Epithelial cell of prostate (primary cell): ENCODE measurements at places on chromosomes 7 and 10.

GRCh38 chr10:9579110-9579705 is 1438.5 kb upstream of the CELF2 start:
- no peak for DNase-seq

- DNase-seq: no peak
Observed at GRCh38 chr7:155490697-155491628, 33.0 kb downstream of the EN2 start.

DNA sequence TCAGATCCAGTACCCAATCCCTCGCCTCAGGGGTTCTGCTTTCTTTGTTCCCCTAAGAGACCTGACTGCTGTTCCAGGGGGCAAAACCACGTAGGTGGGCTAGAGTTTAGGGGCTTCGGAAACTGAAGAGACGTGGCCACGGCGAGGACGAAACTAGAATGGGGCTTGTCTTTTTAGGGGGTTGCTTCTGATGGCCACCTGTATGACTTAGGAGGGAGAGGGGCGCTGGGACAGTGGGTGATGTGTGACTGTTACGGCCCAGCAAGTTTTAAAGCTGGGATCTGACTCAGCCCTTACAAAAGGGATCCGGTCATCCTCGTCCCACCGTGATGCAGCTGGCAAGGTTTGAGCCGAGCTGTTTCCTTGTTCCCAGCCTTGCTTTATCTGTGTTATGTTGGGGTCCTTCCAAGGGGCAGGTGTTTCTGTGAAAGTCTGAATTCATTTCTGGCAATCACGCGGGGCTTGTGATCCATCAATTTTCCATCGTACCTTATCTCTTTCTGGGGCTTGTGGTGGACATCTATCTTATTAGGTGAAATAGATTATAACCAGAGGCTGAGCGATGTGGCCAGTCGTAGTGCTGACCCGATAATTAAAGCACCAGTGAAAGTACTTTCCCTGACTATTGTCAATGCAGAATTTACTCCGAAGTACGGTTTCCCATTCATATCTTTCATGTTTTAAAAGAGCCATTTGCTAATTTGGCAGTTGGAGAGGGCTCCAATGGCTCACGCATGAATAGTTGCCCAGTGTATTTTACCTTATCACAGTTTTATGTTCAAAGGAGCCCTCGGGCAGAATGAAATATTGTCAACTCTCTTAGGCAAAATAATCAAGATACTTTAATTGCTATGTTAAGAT is 830 bp downstream of the MET start:
- no peak for DNase-seq

- no peak for DNase-seq
Observed at GRCh38 chr7:69670701-69671100, 72.4 kb downstream of the AUTS2 start.

DNA sequence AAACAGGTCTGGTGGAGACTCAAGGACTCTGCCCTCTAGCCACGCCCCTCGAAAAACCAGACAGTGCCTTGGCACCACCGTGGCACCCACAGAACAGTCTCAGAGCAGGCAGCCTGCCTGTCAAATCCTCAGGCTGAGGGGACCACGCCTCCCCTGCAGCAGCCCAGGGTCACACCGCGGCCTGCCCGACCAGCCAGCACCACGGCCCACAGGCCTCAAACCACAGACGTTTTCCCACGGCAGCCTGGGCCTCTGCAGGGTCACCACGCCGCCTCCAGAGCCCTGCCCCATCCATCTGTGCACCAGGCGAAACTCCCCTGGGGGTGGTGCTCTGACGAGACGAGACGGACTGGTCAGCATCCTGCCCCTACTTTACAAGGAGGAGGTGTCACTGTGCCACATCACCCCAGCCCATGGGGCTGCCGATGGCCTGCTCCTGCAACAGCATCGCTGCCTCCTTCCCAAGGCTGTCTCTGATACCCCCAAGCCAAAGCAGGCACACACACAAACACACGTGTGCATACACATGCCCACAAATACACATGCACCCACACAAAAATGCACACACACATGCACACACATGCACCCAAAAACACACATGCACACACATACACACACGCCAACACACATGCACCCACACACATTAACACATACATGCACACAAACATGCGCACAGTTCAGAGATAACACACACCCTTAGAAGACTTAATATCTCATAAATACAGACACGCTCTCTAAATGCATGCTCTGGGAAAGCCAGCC is 24.6 kb downstream of the PAPOLB start:
- no peak for DNase-seq

GRCh38 chr10:75396631-75397495 is 4.7 kb downstream of the ZNF503 start:
- DNase-seq: no peak

GRCh38 chr10:93799155-93799708 is 41.5 kb downstream of the LGI1 start:
- DNase-seq: no peak

GRCh38 chr10:8513155-8514147 is 459.0 kb downstream of the GATA3 start:
- no peak for DNase-seq

GRCh38 chr7:7122033-7122478 is 60.3 kb upstream of the C1GALT1 start:
- DNase-seq: no peak

DNA sequence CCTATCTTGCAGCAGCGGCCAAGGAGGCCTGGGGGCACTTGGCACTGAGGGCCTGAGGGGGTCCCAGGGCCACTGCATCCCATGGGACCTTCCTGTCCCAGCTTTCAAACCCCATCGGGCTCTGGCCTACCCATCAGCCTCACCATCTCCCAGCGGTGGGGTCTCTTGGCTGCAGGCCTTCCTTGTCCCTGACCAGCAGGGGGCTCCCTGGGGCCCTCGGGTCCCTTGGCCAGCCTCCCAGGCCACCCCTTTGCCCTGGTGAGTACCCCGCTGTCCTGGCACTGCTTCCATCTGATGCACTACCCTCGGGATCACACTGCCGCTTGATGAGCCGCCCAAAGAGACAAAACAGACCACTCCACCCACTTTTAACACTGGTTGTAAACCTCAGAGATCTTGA is 43.5 kb downstream of the YKT6 start:
- no peak for DNase-seq

- DNase-seq: no peak
Observed at GRCh38 chr10:30902621-30903396, 128.9 kb downstream of the ZNF438 start.

DNA sequence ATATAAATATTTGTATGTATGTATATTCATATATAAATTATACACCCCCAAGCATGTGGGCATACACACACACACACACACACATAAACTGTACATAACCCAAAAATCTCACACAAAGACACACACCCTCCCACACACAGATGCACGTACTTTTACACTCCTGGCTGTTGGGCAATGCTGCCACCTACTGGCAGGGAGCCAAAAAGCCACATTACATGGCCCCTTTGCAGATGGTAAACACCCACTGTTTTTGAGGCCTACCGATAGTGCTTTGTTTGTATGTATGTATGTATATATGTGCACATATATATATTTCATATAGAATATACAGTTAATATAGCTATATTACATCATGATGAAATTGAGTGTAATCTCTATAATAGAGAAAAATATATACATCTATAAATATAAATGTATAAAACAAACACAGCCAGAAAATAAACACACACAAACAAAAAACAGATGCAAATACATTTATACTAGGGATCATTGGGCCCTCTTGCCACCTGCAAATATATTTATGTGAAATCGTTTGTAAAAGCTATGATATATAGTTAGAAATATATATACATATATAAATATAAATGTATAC is 120.1 kb upstream of the ACBD5 start:
- DNase-seq: no peak

DNA sequence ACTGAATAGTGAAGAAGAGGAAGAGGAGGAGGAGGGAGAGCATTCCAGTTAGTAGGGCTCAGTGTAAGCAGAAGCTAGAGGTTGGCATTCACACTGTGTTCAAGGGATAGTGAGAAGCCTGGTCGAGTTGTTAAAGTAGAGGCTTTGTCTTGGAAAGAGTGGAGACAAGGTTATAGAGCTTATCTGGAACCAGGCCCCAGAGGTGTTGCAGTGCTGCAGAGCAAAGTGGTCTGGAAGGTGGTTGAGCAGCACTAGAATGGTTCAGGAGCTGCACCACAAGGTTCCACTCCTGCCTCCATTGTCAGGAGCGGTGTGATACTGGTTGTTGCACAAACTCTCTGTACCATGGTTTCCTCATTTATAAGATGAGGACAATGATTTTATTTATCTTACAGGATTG is 8.8 kb upstream of the PCGF5 start:
- DNase-seq: no peak

GRCh38 chr10:131560706-131561355 is 249.3 kb upstream of the TCERG1L start:
- no peak for DNase-seq

DNA sequence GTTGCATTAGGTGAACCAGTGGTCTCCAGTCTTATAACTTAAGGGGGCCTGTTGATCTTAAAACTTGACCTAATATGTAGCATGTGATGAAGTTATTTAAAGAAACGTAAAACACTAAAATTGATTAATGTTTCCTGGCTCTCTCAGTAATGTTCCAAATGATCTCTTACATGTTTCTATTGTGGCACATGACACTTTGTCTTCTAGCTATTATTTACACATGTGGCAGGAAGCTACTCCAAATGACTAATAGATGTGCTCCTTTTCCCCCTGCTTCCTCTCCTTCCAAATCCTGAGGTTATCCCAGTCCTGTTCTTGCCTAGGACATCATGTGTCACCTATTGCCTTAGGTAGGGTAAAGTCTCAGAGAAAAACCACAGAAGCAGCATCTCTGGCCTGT is 89.4 kb downstream of the FAS start:
- DNase-seq: no peak

DNA sequence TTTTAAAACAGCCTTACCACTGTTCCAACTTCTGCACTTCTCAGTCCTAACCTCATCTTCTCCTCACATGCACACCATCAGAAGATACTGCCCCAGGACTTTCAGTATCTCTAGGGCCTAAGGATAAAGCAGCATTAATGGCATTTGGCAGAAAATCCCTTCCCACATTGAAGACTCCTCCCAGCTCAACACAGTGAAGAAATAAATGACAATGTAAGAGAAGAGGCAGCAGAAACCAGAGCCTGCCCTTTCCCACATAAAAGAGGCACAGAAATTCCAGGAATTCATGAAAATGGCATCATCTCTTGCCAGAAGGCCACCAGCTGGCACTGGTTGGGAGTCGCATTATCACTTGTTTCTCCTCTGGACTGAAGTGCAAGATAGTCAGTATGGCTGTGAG is 3.7 kb downstream of the GCC1 start:
- DNase-seq: no peak

DNA sequence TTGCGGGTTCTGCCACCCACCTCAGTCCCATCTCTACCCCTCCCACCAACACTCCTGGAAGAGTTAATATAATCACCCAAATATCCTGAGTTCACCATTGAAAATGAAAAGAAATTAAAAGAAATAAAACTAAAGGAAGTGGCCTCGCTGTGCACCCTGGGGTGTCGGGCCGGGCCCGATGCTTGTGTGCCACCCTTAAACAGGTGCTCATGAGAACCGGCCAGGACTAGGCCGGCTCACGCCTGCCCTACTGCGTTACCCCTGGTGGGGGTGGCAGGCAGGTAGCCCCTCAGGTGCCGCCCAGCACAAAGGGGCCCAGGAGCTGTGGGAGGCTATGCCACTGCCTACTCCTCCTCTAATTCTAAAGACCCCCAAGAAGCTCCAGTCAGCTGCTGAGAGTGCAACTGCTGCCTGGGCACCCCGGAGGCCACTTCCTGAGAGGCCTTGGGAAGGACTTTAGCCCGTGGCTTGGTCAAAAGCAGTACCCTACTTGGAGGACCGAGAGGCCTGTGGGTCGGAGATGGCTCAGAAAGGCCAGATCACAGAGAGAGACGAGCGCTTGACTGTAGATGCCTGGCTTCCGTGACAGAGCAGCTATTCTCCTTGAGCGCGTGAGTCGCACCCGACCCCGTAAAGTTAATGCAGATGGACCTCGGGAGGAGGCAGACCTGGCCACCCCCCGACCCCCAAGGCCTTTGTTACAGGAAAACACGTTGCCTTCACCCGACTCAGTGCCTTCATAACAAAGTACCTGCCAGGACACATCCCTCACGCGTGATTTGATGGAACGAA is 51.0 kb upstream of the PPP2R2D start:
- no peak for DNase-seq

- DNase-seq: no peak
Observed at GRCh38 chr7:129394982-129395914, 39.0 kb upstream of the STRIP2 start.

DNA sequence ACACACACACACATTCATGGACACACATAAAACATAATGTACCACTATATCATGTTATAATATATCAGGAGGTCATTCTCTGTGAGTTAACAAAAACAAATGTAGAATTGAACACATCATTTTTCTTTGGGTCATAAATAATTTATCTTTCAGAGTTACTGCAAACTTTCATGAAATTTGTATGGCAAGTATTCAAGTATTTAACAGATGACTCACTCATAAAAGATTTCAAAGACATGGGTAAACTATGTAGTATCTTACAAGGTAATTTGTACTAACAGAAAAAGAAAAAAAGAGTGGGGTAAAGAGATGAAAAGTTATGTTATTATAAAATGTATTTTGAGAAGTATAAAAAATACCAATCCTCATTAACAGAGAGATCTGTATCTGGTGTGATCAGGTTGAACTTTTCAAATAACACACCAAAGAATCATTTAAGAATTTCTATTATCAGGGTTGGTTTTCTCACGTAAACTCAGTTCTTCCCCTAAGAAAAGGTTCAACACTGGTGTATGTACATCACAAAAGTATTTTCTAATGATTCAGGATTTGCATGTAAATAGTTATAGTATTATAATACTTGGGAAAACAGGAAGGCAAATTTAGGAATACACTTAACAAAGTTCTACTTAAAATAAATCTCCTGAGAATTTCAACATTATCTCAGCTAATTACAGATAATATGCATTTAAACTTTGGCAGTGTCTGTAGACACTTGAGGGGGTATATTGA is 933.1 kb upstream of the LRRN3 start:
- DNase-seq: no peak

GRCh38 chr10:122738031-122738430 is 38.4 kb upstream of the C10orf120 start:
- no peak for DNase-seq

DNA sequence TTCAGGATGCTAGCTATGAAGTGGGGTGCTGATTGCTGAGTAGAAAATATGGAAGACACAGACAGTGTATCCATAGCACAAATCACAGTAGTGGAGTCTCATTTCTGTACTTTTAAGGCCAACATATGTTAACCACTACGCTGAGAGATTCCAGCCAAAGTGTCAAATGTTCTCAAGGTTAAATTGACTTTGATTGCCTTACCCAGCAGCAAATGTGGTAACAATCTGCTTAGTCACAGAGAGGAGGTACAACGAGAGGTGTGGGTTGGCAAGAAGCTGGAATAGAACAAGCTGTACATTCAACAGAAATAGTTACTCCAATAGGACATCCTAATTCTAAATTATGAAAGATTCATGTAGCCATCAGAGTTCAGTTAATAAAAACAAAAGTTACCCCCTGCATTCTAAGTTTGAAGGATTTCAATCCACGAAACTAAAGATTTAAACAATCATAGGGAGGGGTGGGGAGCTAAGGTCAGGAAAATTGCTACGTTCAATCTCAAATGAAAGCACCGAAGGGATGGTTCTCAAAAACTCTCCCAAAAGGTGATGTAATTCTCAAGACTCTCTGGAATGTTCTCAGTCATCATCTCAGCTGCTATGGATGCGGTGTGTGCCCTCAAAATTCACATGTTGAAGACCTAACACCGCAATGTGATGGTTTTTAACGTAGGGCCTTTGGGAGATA is 137.0 kb downstream of the ETV1 start:
- no peak for DNase-seq
